ENCODE measurements at places on chromosomes 16 and 17. TPM values are rescaled to one million over a fixed set of nuclear protein-coding genes. Genes with fewer than 3 reads are reported as not detected.

The DYNLRB2 gene
- total RNA-seq, result not detected

GRCh38 chr17:28018439-28019070 is 23.9 kb upstream of the NLK start:
- no peaks in the 10 kb centered on the region for H3K27me3 ChIP-seq
- no peak overlapping the region for H3K27ac ChIP-seq
- H3K4me1 ChIP-seq, result no peaks in the 10 kb centered on the region
- DNase-seq, result no peak
- no peak overlapping the region for H3K4me3 ChIP-seq

The EVPLL gene
- total RNA-seq, result not detected

GRCh38 chr16:68792465-68793324 is 50.6 kb upstream of the TANGO6 start:
- H3K27ac ChIP-seq, result no peak overlapping the region
- no peak overlapping the region for H3K4me3 ChIP-seq
- H3K4me1 ChIP-seq, result no peaks in the 10 kb centered on the region

The NPIPA7 gene
- total RNA-seq, result 6.3 TPM

- H3K4me1 ChIP-seq, result peaks cover 90% of the 10 kb centered on the region
- peak overlapping the region; percentile 100 for H3K4me3 ChIP-seq
- H3K27ac ChIP-seq, result peak overlapping the region; percentile 81
- H3K27me3 ChIP-seq, result peaks cover 18% of the 10 kb centered on the region
Observed at GRCh38 chr16:67157892-67158635, 1.6 kb downstream of the TRADD start.

The CORO1A gene
- 411 TPM for total RNA-seq

The C17orf100 gene
- total RNA-seq, result 0.70 TPM

- no peaks in the 10 kb centered on the region for H3K36me3 ChIP-seq
- no peak overlapping the region for H3K27ac ChIP-seq
- no peaks in the 10 kb centered on the region for H3K27me3 ChIP-seq
- no peaks in the 10 kb centered on the region for H3K4me1 ChIP-seq
- DNase-seq, result no peak
Observed at GRCh38 chr16:54473226-54473993, 186.8 kb upstream of the IRX3 start.

DNA sequence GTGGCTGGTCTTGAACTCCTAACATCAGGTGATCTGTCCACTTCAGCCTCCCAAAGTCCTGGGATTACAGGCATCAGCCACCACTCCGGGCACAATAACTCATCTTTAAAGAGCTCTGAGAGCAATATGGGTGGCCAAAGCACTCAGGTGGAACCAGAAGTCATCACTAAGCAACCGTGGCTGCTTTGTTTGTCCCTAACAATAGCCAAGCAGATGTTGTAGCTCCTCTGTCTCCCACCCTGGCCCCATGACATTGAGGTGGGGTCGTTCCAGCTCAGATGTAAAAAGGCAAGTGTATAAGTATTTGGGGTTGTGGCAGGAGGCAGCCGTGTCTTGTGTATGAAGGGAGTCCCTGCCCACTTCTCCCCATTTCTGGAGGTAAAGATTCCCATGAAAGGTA is 3.7 kb upstream of the SCIMP start:
- H3K4me3 ChIP-seq, result no peak overlapping the region
- peaks cover 39% of the 10 kb centered on the region for H3K4me1 ChIP-seq
- H3K27me3 ChIP-seq, result no peaks in the 10 kb centered on the region
- no peak for DNase-seq

- peaks cover 47% of the 10 kb centered on the region for H3K27me3 ChIP-seq
- H3K4me3 ChIP-seq, result no peak within 1 kb of the TSS
- H3K4me1 ChIP-seq, result peaks cover 6% of the 10 kb centered on the region
- DNase-seq, result no peak
- H3K36me3 ChIP-seq, result no peaks in the 10 kb centered on the region
- no peak within 1 kb of the TSS for H3K27ac ChIP-seq
Observed at GRCh38 chr16:88382491-88383400, at the start of gene ZNF469. Gene ZNF469, plus strand, starts transcription at chr16:88382959. Its CDS starts 44,512 bp downstream, at chr16:88427471.

- no peaks in the 10 kb centered on the region for H3K4me1 ChIP-seq
- H3K36me3 ChIP-seq, result peaks cover 49% of the 10 kb centered on the region
- no peak overlapping the region for H3K4me3 ChIP-seq
- H3K27me3 ChIP-seq, result no peaks in the 10 kb centered on the region
- H3K27ac ChIP-seq, result no peak overlapping the region
Observed at GRCh38 chr17:35698800-35699199, 32.6 kb upstream of the RASL10B start.

GRCh38 chr17:68195667-68196393 is 52.0 kb upstream of the AMZ2 start:
- H3K4me1 ChIP-seq, result peaks cover 50% of the 10 kb centered on the region

GRCh38 chr17:80931421-80932265 is 60.0 kb upstream of the CHMP6 start:
- no peak for DNase-seq
- H3K4me1 ChIP-seq, result no peaks in the 10 kb centered on the region
- H3K27ac ChIP-seq, result no peak overlapping the region
- H3K4me3 ChIP-seq, result no peak overlapping the region

- DNase-seq, result no peak
- H3K36me3 ChIP-seq, result peaks cover 20% of the 10 kb centered on the region
- H3K27ac ChIP-seq, result no peak overlapping the region
Observed at GRCh38 chr17:57289130-57289529, 32.8 kb downstream of the MSI2 start.

DNA sequence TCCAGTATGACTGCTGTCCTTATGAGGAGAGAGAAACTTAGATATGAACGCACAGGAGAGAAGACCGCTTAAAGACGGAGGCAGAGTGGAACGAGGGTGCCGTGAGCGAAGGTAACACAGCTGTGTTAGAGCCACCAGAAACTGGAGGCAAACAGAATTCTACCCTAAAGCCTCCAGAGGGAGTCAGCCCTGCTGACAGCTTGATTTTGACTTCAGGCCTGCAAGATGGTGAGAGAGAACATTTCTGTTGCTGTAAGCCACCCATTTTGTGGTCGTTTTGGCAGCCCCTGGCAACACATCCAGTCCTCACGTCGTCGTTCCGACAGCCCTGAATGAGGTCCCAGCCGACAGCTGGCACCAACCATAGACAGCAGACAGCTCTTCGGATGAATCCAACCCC is 2.8 kb upstream of the SPATA2L start:
- H3K36me3 ChIP-seq, result no peaks in the 10 kb centered on the region
- no peak overlapping the region for H3K4me3 ChIP-seq
- no peak overlapping the region for H3K27ac ChIP-seq
- DNase-seq, result no peak
- H3K27me3 ChIP-seq, result no peaks in the 10 kb centered on the region
- peaks cover 37% of the 10 kb centered on the region for H3K4me1 ChIP-seq

DNA sequence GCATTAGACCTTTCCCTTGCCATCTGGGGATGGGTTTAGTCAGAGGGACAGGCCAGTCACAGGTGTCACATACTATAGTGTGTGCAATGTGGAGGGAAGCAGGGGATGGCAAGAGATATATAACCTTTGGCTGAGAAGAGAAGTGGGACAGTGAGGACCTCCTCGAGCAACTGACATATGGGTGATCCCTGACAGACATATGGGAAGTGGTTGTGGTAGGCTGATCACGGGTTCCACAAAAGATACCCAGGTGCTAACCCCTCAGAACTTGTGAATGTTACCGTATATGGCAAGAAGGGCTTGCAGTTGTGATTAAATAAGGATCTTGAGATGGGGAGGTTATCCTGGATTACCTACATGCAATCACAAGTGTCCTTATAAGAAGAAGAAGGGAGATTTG is 188.1 kb upstream of the MPHOSPH6 start:
- H3K27ac ChIP-seq, result no peak overlapping the region
- H3K27me3 ChIP-seq, result no peaks in the 10 kb centered on the region
- no peaks in the 10 kb centered on the region for H3K36me3 ChIP-seq
- no peak overlapping the region for H3K4me3 ChIP-seq
- peak; percentile 7 for DNase-seq

The CA7 gene
- total RNA-seq, result not detected

DNA sequence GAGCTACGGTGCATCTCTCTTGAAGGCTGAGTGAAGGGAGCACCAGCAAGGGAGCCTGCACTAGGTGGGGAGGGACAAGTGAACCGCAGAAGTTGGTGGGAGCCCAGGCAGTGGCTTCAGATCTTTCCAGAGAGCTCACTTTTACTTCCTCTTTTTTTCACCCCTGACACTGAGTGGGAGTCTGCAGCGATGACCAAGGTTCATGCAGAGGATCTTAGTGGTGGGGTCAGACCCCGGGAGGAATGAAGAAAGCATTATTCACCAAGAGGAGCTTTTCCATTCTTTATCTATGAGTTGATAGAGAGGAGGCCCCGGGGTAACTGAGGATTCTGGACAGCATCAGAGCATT is 3.0 kb upstream of the CCL2 start:
- no peak overlapping the region for H3K27ac ChIP-seq
- no peaks in the 10 kb centered on the region for H3K36me3 ChIP-seq
- H3K4me1 ChIP-seq, result no peaks in the 10 kb centered on the region
- DNase-seq, result no peak
- H3K4me3 ChIP-seq, result no peak overlapping the region
- H3K27me3 ChIP-seq, result peaks cover 11% of the 10 kb centered on the region

DNA sequence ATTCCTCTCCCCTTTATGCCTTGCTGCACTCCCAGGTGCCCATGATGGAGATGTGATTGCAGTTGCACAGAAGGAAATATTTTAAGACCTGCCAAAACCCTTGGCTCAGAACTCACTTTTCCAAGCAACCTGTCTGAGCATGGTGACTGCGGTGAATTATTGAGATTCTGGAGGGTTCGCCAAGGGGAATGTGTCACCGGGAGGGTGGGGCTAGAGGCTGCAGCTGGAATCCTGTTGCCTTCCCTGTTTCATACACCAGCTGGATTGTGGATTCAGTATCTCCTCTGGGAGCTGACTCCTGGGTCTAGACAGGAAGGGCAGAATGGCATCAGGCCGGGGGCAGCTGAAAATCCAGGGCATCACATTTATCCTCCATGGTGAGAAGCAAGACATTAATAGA is 527.2 kb downstream of the TMEM114 start:
- no peaks in the 10 kb centered on the region for H3K27me3 ChIP-seq
- DNase-seq, result no peak

GRCh38 chr17:75049057-75049456 is 2.0 kb downstream of the KCTD2 start:
- H3K4me1 ChIP-seq, result peaks cover 20% of the 10 kb centered on the region
- H3K27me3 ChIP-seq, result no peaks in the 10 kb centered on the region
- no peak for DNase-seq
- H3K27ac ChIP-seq, result no peak overlapping the region

The MSLN gene
- not detected for total RNA-seq

- DNase-seq, result peak; percentile 34
- peak overlapping the region; percentile 94 for H3K4me3 ChIP-seq
- peaks cover 36% of the 10 kb centered on the region for H3K4me1 ChIP-seq
- H3K36me3 ChIP-seq, result peaks cover 10% of the 10 kb centered on the region
- peak overlapping the region; percentile 62 for H3K27ac ChIP-seq
- no peaks in the 10 kb centered on the region for H3K27me3 ChIP-seq
Observed at GRCh38 chr17:67245694-67246402, 852 bp upstream of the HELZ start.

- DNase-seq, result no peak
- no peak overlapping the region for H3K27ac ChIP-seq
- H3K4me1 ChIP-seq, result no peaks in the 10 kb centered on the region
- no peaks in the 10 kb centered on the region for H3K27me3 ChIP-seq
- H3K4me3 ChIP-seq, result no peak overlapping the region
- H3K36me3 ChIP-seq, result no peaks in the 10 kb centered on the region
Observed at GRCh38 chr17:73532421-73532901, 111.8 kb downstream of the SDK2 start.

The SLC12A3 gene
- total RNA-seq, result not detected

The PERCC1 gene
- 0.30 TPM for total RNA-seq

The ACSM3 gene
- 4.6 TPM for total RNA-seq

The SCARF1 gene
- 0.45 TPM for total RNA-seq

- H3K27ac ChIP-seq, result no peak overlapping the region
- no peaks in the 10 kb centered on the region for H3K4me1 ChIP-seq
- H3K36me3 ChIP-seq, result no peaks in the 10 kb centered on the region
- DNase-seq, result no peak
- H3K27me3 ChIP-seq, result no peaks in the 10 kb centered on the region
- no peak overlapping the region for H3K4me3 ChIP-seq
Observed at GRCh38 chr16:55039931-55040330, 109.3 kb downstream of the IRX5 start.

DNA sequence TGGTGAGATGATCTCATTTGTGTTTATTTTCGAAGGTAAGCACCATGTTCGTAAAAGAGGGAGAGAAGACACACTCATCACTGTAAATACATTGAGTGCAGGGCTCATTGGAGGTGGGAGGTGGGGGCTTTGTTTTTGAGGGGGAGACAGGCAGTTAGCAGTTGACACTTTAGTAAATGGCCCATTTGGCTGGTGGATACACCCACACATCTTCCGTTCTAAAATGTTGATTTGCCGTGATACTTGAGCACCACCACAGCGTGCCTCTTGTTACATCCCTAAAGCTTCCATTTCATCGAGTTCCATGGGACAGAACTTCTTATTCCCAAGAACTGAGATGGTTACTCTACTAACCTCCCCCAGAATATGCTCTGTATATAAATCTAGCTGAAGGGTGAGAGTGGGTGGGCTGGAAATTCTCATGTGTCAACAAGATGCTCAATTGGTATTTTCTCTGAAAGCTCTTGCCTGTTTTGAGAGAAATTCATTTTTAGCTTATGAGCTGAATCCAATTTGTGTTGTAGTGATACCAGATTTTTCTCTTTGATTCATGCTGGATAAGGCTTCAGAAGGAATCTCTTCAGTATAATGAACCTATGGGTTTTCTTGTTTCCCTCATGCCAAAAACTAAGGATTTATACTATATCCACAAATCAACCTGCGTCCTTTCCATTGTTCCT is 314.3 kb downstream of the RBFOX1 start:
- DNase-seq, result no peak
- H3K27ac ChIP-seq, result no peak overlapping the region
- no peaks in the 10 kb centered on the region for H3K4me1 ChIP-seq
- H3K27me3 ChIP-seq, result no peaks in the 10 kb centered on the region
- no peaks in the 10 kb centered on the region for H3K36me3 ChIP-seq

The RUNDC3A gene
- not detected for total RNA-seq

The KRTAP4-6 gene
- not detected for total RNA-seq

The KRTAP4-3 gene
- total RNA-seq, result not detected

- no peaks in the 10 kb centered on the region for H3K27me3 ChIP-seq
- peaks cover 21% of the 10 kb centered on the region for H3K4me1 ChIP-seq
- H3K27ac ChIP-seq, result peak overlapping the region; percentile 88
- DNase-seq, result peak; percentile 73
Observed at GRCh38 chr17:32127158-32127897, 15.0 kb upstream of the RHOT1 start.

DNA sequence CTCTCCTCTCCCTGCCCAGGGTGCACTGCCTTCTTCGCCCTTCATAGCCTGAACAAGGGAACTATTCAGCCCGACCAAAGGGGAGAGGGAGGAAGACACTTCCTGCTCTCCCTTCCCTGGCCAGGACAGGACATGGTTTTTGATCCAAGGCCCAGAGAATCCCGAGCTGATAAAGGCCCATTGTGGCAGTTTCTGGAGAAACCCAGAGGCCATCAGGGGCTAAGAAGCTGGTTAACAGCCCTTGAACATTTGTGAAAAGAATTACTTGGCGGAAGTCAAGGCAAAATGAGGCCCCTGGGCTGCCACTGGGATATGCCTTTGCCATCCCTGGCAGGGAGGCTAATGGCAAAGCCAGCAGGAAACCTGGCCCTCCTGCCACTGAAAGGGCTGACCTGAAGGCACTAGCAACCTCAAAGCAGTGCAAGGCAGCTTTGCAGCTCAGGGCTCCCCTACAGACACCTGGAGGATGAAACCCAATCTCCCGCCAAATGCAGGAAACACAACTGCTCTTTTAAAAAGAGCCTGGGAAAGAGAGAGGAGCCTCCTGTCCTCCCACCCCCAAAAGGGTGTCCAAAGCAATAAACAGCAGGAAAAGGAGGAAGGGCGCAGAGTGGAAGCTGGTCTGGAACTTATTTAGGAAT is 12.6 kb downstream of the PHB1 start:
- no peak for DNase-seq
- no peak overlapping the region for H3K27ac ChIP-seq
- no peak overlapping the region for H3K4me3 ChIP-seq
- H3K36me3 ChIP-seq, result peaks cover 48% of the 10 kb centered on the region
- H3K4me1 ChIP-seq, result peaks cover 13% of the 10 kb centered on the region
- H3K27me3 ChIP-seq, result no peaks in the 10 kb centered on the region

Measured in CD4-positive, alpha-beta T cell (primary cell).